ENCODE measurements at places on chromosomes 16 and 17. TPM values are rescaled to one million over a fixed set of nuclear protein-coding genes. Genes with fewer than 3 reads are reported as not detected.

DNA sequence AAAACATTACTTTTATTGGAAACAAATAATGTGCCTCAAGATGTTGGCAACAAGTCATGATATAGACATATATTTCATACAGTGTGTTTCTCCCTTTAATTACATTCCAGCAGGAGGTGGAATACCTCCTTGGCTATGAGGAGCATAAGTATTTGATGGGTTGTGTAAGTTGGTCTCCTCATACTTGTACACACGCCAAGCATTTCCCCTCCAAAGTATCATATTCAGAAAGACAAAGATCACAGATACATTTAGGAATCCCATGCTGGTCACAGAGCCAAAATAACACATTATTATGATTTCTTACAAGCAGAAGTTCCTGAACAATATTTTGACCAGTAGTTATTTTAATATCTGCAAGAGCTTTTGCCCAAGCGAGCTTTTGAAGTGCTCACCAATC is 57.8 kb downstream of the WSB1 start:
- no peaks in the 10 kb centered on the region for H3K36me3 ChIP-seq
- no peak for DNase-seq
- H3K27me3 ChIP-seq = no peaks in the 10 kb centered on the region
- peaks cover 17% of the 10 kb centered on the region for H3K4me1 ChIP-seq

DNA sequence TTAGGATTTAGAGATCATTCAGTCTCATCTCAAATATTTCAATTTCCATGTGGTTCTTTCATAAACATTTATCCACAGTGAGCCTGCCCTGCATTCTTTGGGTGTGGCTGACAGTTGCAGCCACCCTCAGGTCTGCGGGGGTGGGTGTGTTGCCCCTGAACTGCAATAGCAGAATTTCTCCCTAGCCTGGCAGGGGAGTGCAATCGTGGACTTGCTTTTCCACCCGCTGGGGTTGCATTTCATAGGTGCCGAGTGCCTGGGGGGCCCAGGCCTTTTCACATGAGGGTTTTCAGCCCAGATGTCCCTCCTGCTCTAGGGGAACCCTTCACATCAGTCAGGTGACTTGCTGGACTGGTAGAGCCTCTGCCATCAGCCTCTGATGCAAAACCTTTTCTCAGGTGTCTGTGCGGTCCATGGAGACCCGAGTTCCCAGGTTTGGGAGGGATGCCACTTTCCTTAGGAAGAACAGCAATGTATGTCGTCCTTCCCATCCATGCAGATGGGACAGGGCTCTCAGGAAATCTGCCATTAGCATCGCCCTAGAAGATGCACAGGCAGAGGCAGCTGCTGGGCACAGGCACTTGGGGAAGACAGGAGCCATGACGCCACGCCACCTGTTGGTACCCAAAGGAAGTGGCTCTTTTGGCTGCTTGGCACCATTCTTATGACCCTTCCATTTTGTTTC is 2.4 kb upstream of the USP36 start:
- H3K36me3 ChIP-seq = peaks cover 6% of the 10 kb centered on the region
- H3K27ac ChIP-seq = no peak overlapping the region
- H3K27me3 ChIP-seq = no peaks in the 10 kb centered on the region
- peaks cover 25% of the 10 kb centered on the region for H3K4me1 ChIP-seq
- DNase-seq = peak; percentile 32
- H3K4me3 ChIP-seq = no peak overlapping the region

DNA sequence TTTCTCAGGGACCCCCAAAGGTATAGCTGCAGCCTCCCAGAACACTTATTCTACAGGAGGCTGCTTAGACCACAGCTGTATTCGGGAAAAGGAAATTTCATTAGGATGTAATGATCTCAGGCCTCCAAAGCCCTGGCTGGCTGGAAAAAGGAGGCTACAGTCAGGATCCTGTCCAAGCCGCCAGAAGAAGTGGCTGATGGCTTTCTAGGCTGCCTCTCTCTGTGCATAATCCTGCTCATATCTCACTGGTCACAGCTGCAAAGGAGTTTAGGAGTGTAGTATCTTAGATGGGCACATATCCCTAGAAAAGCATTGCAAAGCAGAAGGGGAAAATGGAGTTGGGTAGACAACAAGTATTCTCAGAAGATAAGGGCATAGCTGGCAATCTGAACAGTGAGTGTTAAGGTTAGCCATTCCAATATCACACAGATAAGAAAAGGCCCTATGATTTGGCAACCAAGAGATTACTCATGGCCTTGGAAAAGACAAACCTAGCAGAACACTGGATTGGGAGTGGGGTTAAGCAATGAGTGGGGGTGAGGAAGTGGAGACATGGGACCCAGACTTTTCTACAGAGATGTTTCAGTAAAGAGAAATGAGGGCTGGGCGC is 26.0 kb upstream of the PRKCA start:
- no peaks in the 10 kb centered on the region for H3K4me1 ChIP-seq
- H3K36me3 ChIP-seq = no peaks in the 10 kb centered on the region
- no peak for DNase-seq
- H3K27me3 ChIP-seq = no peaks in the 10 kb centered on the region

Gene TM4SF5
- not detected for polyA plus RNA-seq

Gene STAC2
- 14.8 TPM for polyA plus RNA-seq

DNA sequence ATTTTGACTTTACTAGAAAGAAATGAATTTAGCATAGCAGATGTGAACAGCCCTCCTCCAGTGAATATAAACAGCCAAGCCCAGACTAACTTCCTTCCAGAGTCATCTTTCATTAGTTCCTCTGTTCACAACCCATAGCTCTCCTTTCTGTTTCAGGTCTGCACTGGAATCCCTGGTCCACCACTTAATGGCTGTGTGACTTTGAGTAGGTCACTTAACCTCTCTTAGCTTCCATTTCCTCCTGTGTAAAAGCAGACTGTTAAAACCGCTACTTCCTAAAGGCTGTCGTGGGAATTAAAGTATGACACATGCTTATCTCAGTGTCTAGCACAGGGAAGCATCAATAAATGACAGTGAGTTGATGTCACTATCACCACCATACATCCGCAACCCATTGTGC is 7.5 kb downstream of the SLC6A4 start:
- H3K27ac ChIP-seq = no peak overlapping the region
- H3K4me3 ChIP-seq = no peak overlapping the region
- H3K27me3 ChIP-seq = peaks cover 14% of the 10 kb centered on the region

Gene ZFP90
- 43.1 TPM for polyA plus RNA-seq

DNA sequence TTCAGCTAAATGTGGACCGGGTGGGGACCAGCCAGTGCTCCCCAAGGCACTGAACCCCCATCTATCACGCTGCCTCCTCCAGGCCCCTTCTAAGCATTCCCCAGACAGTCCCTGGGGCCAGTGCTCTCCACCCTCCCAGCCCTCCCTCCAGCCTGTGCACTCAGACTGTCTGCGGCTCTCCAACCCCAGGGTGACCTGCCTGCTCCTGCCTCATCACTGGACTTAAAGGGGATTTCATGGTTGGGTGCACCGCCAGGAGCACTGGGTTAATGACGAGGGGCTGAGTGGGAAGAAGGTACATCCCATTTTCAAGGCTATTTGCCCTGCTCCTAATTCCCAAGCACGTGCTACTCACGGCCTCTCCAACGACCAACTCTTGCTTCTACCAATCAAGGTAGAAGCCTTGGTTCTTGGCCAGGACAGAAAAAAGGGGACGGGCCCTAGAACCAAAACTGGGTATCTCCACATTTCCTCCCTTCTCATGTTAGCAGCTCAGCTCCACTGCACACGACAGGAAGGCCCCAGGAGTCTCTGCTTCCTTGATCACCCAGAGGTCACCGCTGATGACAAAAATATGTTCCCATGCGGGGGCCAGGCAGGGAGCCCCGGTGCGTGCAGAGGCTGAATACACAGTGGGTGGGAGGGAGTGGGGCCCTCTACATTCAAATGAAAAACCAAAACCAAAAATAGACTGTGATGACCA is 3.5 kb upstream of the ABR start:
- H3K27me3 ChIP-seq = no peaks in the 10 kb centered on the region
- no peak for DNase-seq
- H3K27ac ChIP-seq = no peak overlapping the region
- H3K4me1 ChIP-seq = peaks cover 66% of the 10 kb centered on the region
- H3K36me3 ChIP-seq = no peaks in the 10 kb centered on the region

DNA sequence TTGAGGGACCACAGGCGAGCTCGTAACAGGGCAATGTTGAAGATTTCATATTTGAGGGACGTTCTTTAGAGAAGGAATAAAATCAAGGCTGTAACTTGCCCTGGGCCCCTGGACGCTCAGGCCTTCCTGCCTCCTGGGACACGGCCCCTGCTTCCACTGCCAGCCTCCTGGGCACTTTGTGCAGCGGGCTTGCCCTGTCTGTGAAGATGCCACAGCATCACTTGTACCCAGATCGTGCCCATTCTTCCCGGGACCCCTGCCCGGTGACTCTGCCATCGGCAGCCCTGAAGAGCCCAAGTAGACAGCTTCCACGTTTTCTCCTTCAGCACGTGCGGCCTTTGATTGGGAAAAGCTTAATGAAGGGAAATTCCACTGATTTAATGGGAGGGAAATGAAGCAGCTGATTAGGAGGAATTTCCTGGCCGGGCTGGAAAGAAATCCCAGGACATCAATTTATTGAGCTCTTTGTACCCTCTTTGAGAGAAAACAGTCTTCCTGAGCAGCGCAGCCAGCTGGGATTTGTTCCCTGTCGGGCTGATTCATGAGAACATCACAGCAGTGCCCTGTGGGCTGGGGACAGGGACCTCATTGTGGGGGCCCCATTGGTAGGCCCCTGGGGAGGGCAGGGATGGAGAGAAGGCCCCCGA is 71.5 kb downstream of the CRISPLD2 start:
- H3K27ac ChIP-seq = peak overlapping the region; percentile 19
- H3K4me1 ChIP-seq = peaks cover 17% of the 10 kb centered on the region
- no peaks in the 10 kb centered on the region for H3K27me3 ChIP-seq
- no peak for DNase-seq
- H3K36me3 ChIP-seq = no peaks in the 10 kb centered on the region

GRCh38 chr17:50352693-50353599 is 7.0 kb downstream of the XYLT2 start:
- no peak overlapping the region for H3K27ac ChIP-seq
- H3K4me1 ChIP-seq = no peaks in the 10 kb centered on the region
- no peak for DNase-seq
- H3K4me3 ChIP-seq = no peak overlapping the region
- H3K36me3 ChIP-seq = peaks cover 64% of the 10 kb centered on the region

Gene GDPD3
- polyA plus RNA-seq = 10.9 TPM

GRCh38 chr16:63623551-63624039 is 1498.3 kb downstream of the CDH11 start:
- H3K27me3 ChIP-seq = no peaks in the 10 kb centered on the region
- H3K4me1 ChIP-seq = no peaks in the 10 kb centered on the region
- peak; percentile 34 for DNase-seq
- no peaks in the 10 kb centered on the region for H3K36me3 ChIP-seq
- no peak overlapping the region for H3K4me3 ChIP-seq
- no peak overlapping the region for H3K27ac ChIP-seq

DNA sequence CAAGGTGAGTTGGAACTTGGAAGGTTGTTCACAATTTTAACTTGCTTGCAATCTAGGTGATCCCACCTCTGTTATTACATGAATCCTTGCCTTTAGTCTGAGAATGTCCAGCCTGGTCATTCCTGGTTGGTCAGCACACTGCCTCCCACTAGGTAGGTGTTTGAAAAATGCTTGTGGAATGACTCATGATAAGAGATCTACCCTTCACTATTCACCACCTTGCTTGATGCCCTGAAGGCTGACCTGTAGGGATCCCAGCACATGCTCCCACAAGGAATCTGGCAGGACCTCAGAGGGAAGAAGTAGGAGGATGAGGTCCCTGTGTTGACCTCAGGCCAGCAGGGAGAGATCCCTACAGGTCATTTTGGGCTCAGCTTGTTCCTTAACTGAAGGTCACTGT is 30.2 kb upstream of the ABCA3 start:
- no peak overlapping the region for H3K27ac ChIP-seq
- peaks cover 3% of the 10 kb centered on the region for H3K27me3 ChIP-seq
- H3K36me3 ChIP-seq = no peaks in the 10 kb centered on the region
- no peak for DNase-seq

- H3K4me1 ChIP-seq = peaks cover 7% of the 10 kb centered on the region
- DNase-seq = no peak
- H3K27ac ChIP-seq = no peak overlapping the region
- no peaks in the 10 kb centered on the region for H3K27me3 ChIP-seq
These were observed 366.3 kb upstream of the XYLT1 start for GRCh38 chr16:17836868-17837602.

DNA sequence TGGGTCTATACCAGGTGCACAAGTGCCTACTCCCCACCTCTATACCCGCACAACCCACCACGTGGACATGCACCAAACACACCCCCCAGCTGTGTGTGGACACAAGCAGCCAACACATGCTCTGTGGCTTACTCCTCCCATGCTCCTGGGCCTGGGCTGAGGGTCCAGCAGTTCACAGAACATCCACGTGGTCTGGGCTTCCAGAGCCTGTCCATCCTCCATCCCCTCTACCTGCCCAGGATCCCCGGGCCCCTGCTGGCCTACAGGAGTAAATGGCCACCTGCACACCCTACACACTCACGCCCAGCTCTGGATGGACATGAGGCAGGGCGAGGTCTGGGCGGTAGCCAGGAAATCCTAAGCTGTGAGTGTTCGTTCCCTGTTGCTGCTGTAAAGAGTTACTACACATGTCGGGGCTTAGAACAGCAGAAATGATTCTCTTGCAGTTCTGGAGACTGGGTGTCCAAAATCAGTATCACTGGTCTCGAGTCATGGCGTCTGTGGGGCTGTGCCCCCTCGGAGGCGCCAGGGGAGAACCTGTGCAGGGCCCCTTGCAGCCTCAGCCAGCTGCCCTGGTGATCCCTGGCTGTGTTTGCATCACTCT is 15.0 kb upstream of the RAI1 start:
- no peak for DNase-seq
- no peaks in the 10 kb centered on the region for H3K27me3 ChIP-seq
- no peak overlapping the region for H3K27ac ChIP-seq
- H3K36me3 ChIP-seq = no peaks in the 10 kb centered on the region
- no peak overlapping the region for H3K4me3 ChIP-seq

DNA sequence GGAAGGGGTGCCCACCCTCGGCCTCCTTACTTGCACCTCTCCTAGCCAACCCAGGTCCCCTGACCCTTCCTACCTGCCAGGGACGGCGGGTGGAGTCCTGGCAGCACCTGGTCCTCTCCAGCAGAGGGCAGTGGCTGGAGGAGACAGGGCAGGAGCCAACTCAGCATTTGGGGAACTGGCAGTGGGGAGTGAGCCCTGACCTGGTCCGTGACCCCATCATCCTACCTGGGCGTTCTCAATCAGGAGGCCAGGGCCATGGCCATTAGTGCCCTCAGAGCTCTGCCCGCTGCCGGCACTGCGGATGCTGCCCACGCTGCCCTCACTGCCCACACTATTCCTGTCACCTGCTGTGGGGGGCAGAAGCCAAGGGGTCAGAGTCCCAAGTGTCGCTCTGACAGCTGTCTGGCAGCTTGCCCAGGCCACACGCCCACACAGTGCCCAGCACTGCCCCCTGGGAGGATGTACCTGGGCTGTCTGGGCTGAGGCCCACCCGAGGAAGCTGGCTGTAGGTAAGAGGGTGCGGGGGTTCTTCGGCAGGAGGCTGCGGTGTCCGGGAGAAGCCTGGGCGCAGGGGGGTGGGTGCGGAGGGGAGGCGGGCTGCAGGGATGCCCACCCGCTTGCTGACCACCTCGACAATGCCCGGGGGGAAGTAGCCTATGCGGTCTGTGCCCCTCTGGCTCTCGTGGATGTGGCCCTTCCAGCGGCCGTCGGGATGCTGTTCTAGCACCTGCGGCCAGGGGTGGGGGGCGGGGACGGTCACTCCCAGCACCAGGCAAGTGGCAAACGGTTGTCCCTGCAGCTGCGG is 10.8 kb downstream of the CASKIN2 start:
- no peaks in the 10 kb centered on the region for H3K27me3 ChIP-seq
- no peak overlapping the region for H3K4me3 ChIP-seq
- peaks cover 74% of the 10 kb centered on the region for H3K4me1 ChIP-seq
- DNase-seq = no peak

Gene HIC1
- 8.6 TPM for polyA plus RNA-seq

Data from spinal cord (tissue), 10 donors.